ENCODE measurements at places on chromosomes 6 and 20.

DNA sequence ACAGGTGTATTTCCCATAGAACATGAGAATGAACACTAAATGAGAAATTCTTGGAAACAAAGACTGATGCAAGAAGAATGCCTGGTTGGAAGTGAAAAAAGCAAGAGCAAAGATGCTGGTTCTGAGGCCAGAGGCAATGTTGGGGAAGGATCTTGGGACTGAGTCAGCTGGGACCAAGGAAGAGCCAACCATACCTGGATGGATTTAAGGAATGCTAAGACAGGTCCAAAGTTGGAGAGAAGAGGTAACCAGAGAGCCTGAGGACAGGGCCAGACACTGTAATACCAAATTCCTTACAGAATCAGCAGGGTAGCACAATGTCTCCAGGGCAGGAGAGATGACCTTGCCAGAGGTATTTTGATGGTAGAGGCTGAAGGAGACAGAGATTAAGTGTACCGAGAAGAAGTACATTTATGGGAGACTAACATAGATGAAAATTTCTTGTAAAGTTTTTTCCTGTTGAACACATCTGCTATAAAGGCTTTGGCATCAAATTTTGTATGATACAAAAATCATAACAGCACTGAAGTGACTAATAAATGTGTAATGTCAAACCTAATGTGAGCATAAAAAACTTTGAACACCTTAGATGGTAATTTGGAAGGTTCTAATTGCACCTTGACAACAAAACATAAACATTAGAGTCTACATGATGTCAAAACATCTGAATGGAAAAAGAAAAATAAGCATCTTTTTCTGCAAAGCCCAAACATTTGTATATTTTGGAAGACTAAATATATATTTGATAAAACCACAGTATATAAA is 221.7 kb upstream of the MARCKS start:
- DNase-seq: no peak

- DNase-seq: no peak
Measured at GRCh38 chr6:137095651-137096238, 51.0 kb upstream of the IL20RA start.

DNA sequence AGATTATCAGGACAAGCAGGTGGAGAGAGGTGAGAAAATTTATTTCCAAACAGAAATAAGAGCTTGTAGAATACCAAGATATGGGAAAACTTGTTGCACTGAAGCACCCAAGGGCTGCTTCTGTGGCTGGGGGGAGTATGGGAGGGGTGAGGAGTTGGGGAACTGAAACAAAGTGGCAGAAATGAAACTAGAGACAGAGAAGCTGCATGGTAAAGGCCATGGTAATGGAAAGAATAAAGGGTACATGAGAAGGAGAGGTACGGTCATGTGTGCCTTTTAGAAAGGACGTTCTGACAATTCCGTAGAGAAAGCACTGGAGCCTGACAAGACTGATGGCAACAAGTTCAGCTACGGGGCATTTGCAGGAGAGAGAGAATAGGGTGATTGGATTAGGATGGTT is 51.6 kb upstream of the RIN2 start:
- DNase-seq: no peak

DNA sequence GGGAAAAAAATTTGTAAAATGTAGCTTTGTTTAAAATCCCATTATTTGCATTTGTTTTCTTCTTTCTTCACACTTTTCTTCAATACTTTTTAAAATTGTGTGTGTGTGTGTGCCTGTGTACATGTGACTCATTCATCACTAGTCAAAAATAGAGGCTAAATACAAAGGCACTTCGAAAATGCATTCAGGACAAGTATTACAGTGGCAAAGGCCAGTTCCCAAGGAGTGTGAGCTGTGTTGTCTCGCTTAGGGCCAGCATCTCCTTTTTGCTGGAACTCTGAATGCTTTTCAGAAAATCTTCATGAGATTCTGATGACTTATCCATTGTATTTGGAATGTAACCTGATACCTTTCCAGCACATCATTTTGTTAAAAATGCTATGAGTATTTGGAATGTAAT is 288.5 kb upstream of the CNR1 start:
- DNase-seq: no peak

DNA sequence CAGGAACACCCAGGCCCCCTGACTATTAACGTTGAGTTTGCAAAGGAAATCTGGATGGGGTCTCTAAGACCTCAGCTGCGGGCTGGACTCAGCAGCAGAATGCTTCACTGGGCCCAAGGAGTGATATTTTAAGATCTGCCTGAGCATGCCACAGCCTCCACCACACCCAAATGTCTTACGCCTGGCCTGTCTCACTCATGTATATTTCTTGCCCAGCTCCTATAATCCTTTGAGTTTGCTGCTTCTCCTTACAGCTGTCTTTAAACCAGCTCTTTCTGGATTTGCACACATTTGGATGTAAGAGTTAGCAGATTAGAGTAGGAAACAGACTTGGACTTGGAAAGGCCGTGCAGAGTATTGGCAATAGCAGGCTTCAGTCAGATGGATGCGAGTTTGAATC is 16.4 kb downstream of the CASS4 start:
- DNase-seq: no peak

DNA sequence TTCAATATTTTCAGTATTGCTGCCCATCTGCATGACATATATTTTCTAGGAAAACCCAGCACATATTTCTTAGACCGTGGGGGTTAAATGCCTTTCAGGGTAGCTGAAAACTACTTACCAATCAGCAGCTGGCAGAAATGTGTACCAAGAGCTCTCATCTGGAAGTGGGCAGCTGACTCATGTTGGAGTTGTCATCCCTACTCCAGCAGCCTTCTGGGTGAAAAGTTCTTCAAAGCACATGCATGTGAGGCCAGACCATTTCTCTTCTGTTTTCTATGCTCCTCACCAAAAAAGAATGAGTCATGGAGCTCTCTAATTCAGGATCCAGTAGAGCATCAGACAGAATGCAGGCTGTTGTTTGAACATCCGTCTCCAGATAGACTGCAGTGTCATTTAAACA is 135.5 kb downstream of the PAX1 start:
- DNase-seq: no peak

Data from GM04503 (cell line).